ENCODE measurements at places on chromosomes 5 and 9.

- no peak for DNase-seq
Measured at GRCh38 chr5:28156981-28157380, 1118.6 kb upstream of the CDH9 start.

DNA sequence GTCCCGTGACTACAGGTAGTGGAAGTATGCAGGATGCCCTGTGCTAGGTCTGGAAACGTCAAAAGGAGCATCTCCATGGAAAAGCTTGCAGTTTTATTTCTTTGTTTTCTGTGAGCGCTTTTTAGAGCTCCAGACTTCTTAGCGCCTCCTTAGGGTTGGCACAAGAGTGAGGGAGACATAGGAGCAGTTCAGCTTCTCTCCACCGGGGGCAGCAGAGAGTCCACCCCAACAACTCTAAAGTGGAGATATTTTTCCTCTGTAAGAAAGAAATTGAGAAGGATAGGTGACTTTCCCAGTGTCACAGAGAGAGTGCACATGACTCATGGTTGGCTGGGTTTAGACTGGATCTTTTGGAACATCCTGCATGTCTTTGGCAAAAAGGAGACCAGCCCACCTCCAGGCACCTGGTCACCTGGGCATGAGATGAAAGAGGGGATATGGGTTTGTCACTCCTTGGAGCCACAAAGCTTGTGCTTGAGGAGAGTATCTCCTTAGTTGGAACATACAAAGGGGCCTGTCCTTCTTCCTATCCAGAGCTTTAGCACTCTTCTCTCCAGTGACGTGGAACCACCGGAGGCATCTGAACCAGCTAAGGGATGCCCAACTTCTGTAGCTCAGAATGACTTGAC is 637.7 kb downstream of the SEMA5A start:
- DNase-seq = no peak

GRCh38 chr5:154479160-154479943 is 1.3 kb upstream of the HAND1 start:
- no peak for DNase-seq

DNA sequence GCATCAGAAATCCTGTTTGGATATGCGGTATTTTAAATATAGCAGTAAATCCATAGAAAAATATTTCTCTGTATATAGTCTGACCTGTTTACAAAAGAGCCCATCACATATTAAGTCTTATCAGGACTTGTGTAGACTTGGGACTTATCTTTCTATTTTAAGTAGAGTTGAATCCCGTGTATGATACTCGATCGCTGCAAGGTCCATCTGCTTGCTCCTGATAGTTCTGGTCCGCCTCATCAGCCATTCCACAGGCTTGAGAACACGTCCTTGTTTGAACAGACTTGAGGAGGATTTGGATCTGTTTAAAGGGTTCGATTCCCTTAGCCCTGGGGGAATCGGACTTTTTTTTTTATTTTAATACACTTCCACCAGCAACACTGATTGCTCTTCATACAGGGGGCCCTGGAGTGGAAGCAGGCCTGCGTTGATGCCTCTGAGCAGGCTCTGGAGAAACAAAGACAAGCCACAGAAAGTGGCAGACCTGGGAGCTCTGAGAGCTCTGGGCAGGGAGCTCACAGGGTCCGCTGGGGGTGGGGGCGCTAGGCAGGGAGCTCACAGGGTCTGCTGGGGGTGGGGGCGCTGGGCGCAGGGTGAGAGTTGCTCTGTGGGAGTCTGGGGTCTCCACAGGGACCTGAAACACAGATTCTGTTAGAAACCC is 112.2 kb downstream of the MVB12B start:
- no peak for DNase-seq

DNA sequence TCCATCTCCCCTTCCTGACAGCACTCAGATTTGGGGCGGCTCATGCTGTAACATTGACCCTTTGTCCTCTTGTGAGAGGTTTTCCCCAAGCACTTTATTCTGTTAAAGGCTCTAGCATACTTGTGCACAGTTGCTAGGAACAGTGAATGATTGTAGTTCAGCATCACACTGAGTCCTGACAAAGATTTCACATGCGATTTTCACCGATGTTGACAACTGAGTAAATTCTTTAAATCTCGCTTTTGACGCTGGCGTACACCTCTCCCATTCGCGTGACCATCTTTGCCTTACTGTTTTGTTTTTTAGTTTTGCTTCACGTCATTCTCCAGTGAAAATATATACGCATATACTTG is 780 bp downstream of the CDC37L1 start:
- DNase-seq = peak; percentile 41

GRCh38 chr5:96081276-96081858 is 119.7 kb upstream of the ELL2 start:
- no peak for DNase-seq

DNA sequence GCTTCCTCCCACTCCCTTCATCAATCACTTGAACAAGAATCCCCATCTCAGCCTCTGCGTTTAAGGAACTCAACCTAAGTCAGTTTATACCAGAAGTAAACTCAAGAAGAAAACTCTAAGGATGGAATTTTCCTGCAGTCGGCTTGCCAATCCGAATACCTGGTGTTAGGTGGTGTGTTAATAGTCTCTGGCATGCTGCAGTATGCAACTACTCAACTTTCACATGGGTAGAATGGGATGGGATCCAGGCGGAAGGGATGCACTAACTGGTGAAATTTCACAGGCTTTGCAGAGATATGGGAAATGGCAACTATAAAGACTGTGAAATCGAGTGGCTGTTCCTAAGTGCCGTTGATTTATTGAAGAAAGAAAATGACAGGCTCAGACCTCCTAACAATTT is 560.6 kb downstream of the TLE1 start:
- DNase-seq = no peak

DNA sequence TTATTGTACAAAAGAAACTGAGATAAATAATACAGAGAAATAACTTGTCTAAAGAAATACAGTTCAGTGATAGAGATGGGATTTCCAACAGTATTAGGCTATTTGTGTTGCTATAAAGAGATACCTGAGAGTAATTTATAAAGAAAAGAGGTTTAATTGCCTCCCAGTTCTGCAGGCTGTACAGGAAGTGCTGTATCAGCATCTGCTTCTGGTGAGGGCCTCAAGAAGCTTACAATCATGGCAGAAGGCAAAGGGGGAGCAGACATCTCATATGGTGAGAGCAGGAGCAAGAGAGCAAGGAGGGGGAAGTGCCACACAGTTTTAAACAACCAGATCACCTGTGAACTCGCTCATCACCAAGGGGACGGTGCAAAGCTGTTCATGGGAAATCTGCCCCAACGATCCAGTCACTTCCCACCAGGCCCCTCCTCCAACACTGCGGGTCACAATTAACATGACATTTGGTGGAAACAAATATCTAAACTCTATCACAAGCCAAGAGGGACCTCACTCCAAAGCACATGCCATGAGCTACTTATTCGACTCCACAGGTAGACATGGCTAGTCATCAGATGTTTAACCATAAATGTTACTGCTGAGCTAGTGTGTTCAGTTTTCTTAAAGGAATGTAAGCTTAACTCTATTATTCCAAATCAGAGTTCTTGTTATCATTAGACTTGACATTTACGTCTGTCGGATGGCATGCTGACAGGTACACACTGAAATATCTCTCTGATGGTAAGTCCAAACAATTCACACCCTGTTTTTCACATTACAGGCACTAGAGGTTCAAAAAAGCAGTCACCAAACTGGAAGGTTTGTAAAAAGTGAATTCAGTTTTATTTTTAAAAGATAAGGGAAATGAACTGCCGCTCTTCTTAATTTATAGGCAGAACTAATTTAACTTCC is 82.2 kb downstream of the AUH start:
- no peak for DNase-seq

- no peak for DNase-seq
Measured at GRCh38 chr5:107519900-107520354, 150.8 kb downstream of the EFNA5 start.

- DNase-seq = no peak
Measured at GRCh38 chr5:53779541-53779981, 219.1 kb downstream of the NDUFS4 start.

- DNase-seq = no peak
Measured at GRCh38 chr5:86879086-86879485, 261.3 kb downstream of the COX7C start.

DNA sequence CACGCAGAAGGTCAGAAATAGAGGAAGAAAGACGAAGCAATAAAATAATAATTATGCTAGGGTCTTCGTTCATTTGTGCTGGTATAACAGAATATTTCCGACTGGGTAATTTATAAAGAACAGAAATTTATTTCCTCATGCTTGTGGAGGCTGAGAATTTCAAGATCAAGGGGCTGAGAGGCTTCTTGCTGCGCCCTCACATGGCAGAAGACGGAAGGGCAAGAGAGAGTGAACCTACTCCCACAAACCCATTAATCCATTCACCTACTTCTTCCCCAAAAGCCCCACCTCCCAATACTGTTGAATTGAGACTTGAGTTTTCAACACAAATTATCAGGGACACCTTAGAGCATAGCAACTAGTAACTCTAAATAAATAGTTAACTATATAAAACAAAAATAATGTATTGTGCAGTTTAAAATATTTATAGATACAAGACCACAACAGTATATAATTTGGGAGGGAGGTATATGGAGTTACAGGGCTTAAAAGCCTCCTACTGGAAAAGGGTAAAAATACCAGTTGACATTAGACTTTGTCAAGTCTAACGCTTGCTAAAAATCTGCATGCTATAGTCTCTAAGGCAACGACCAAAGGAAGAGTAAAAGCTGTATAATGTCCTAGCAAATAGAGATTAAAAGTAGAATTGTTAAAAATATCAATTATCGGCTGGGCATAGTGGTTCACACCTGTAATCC is 40.3 kb upstream of the NAA35 start:
- DNase-seq = peak; percentile 17

GRCh38 chr9:121757281-121757585 is 105.8 kb downstream of the DAB2IP start:
- DNase-seq = no peak

DNA sequence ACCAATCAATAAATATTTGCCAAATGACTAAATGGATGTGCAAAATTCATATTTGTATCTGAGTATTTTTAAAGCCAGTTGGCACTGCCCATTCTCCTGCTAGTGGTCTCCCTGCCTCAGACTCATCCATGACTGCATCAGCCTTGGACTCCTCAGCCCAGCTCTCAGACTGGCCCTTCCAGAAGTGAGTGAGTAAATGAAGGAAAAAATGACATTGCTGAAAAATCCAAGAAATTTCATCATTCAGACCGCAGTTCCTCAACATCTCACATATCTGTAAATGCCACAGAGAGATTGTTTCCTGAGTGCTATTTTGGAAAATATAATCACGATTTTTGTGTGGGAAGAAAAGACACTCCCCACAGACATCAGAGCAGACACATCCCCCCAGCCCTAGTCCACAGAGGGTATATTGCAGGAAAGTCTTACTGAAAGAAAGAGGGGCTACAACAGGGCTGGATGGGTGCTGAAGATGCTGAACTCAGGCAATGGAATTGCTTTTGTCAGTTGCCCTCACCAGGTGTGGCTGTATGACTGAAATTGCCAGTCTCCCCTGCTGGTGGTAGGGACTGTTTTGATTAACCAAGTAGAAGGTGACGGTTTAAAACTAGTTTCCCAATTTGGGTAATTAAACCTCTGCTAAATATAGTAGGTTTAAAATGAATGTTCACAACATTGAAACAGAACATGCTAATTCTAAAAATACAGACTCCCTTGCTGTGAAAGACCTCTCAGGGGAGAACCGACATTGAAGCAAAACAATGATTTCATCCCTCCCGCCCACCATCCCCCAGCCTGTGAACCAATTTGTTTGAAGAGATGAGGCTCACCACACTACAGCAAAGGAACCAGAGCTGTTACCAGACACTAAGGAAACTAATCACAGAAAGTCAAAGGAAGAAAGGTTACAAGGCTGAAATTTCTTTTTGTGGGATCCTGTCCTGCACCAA is 158.8 kb downstream of the DEPDC1B start:
- no peak for DNase-seq

GRCh38 chr9:77710965-77711648 is 63.0 kb upstream of the GNA14 start:
- DNase-seq = no peak

DNA sequence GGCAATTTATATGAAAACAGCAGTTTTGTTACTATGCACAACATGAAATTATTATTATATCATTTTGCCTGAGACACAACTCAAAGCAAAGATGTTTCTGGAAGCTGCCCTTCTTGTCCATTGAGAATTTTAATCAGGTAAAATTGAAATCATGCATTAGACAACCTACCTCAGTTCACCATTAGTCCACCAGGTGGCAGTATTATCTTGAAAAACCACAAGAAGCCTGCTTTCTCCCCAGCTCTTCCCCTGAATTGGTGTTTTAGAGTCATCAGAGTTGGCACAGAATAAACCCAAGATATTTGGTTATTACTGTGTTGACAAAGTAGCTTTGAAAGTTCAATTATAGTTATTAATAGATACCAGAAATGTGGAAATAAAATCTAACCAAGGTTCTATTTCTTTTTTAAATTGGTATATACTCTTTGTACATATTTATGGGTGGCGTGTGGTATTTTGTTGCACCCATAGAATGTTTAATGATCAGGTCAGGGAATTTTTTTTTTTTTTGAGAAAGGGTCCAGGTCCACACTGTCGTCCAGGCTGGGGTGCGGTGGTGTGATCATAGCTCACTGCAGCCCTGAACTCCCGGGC is 25.7 kb downstream of the UTP15 start:
- DNase-seq = no peak

DNA sequence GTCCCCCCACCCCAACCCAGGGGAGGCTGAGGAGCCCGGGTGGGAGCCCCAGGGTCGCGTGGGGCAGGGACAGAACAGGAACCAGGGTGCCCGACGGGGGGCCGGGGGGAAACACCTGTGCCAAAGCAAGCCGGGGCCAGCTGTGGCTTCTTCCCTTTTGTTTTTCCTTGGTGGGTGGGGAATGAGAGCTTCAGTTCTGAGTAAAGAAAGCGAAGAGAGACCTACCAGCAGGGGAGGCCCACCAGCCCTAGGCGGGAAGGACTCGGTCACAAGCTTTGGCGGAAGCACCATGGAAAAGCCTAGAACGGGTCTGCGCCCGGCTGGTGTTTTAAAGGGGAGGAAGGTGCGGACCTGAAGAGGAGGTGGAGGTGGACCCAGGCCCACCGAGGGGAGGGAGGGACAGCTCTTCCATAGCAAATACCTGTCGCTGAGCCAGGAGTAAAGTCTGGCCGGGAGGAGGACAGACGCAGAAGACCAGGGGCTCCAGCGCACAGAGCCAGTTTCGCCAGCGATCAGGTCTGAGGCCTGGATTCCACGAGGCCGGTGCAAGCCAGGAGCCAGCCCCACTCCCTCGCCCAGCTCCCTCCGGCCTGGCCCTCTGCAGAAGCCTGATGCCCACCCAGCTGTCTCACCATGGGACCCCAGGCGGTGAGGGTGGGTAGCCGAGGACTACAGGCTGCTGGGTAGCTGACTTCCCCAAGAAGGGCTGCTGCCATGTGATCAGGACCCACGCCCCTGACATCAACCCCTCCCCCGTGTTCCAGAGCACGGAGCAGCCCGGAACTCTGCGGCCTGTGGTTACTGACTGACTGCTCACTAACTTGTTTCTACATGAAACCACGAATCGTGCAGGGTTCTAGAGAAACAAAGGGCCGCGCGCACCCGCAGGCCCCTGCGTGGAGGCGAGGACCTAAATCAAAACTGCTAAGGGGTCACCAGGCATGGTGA is 849 bp upstream of the MGAT1 start:
- DNase-seq = peak; percentile 80

Data from T-cell (primary cell).